CD14-positive monocyte (primary cell): ENCODE measurements at places on chromosomes 11 and 22. TPM values are rescaled to one million over a fixed set of nuclear protein-coding genes. Genes with fewer than 3 reads are reported as not detected.

DNA sequence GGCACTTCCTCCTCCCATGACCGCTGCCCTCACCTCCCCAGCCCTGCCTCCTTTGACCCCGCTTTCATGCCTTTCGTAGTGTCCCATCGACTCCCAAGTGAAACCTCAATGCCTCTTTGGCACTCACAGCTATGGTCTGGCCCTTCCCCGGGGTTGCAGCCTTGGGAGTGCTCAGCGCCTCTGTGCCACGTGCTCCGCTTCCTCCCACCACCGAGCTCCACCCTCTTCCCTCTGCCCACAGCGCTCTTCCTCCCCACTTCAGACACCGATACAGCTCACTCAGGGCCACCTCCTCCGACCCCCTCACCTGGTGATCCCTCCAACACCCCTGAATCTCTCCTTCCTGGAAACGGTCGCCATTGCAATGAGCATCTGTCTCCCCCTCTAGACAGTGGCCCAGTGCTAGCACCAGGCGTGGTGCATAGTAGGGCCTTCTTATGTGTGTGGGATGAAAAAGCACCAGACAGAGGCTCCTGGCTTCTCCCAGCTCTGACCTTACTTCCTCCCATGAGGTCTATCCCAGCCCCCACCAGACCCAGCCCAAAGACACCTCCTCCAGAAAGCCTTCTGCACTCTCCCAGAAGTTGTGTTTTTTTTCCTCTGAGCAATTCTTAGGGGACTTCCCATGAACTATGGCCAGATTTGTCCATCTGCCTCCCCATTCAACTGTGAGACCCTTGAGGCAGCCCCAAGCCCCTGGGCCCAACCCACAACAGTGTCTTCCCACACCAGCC, 16.4 kb upstream of the SCGB1A1 start:
- peak; percentile 39 for DNase-seq

- peak; percentile 64 for DNase-seq
These were observed 8.7 kb upstream of the DAGLA start for GRCh38 chr11:61671527-61671926.

Gene RIMBP3C
- polyA plus RNA-seq: 0.11 TPM

GRCh38 chr22:40240160-40240559, 62.4 kb downstream of the TNRC6B start:
- DNase-seq: no peak

GRCh38 chr11:33158596-33159275, 2.5 kb downstream of the CSTF3 start:
- peak; percentile 20 for DNase-seq

Gene KCTD14
- 0.14 TPM for polyA plus RNA-seq
